AG09319 (cell line): ENCODE measurements at places on chromosomes 12 and 14.

DNA sequence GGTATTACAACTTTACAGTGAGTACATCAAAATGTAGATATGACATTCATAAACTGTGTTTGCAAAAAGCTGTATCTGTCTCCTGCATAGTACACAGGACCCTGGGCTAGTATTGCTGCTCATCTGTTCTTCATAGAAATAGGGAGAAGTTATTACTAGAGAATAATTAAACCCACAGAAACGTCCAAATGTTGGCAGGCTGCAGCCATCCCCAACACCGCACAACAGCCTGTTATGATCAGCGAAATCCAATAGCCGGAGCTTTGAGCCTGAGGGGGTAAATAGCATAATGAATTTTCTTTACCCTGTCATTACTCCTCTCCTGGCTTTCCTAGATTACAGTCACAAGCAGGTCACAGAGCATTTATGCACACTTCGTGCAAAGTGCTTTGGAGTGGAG lies 178.0 kb downstream of the DACT1 start:
- DNase-seq, result no peak

DNA sequence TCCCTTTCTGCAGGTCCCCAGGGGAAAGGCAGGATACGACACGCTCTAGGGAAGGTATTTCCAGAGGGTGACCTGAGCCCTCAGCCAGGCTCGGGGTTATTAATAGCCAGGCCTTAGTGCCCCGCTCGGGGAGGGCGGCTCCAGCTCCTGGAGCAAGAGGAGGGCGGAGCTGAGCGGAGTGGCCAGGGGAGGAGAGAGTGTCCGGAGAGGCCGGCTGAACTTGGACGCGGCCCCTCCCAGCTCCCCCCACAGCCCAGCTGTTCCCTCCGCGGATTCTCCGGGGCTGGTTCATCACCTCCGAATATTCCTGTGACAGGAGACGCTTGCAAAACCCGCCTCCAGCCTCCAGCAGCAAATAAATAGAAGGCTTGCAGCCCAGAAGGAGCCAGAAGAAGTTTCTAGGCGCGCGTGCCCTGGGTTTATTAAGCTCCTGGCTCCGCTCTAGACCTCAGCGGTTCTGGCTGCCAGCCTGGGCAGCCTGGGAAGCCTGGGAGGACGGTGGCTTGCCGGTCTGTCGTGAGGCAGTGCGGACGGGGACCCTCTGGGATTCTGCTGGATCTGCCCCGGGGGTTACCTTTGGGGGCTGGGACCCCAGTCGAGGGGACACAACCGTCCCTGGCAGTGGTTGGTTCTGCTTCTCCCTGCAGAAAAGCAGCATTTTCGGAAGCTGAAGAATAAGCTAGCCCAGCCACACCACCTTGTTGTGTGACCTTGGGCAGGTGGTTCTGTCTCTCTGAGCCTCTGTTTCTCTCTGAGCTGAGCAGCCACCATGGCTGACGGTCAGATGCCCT lies at the start of gene HSPB8:
HSPB8 (plus strand) TSS at position 388 of the 791 bp plus-strand sequence; CDS start at position 770, 382 bp downstream.
- peak; percentile 68 for DNase-seq

DNA sequence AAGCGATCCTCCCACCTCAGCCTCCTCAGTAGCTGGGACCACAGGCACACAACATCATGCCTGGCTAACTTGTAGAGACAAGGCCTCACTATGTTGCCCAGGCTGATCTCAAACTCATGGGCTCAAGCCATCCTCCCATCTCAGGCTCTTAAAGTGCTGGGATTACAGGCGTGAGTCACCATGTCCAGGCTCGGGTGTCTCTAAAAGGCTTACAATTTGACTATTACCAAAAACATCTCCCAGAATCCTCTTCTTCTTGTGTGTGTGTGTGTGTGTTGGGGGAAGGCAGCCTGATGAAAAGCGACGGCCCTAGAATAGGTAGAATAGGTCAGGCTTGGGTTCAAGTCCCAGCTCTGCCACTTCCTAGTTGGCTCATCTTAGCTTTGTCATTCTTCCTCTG lies 16.8 kb downstream of the MSI1 start:
- DNase-seq, result no peak

DNA sequence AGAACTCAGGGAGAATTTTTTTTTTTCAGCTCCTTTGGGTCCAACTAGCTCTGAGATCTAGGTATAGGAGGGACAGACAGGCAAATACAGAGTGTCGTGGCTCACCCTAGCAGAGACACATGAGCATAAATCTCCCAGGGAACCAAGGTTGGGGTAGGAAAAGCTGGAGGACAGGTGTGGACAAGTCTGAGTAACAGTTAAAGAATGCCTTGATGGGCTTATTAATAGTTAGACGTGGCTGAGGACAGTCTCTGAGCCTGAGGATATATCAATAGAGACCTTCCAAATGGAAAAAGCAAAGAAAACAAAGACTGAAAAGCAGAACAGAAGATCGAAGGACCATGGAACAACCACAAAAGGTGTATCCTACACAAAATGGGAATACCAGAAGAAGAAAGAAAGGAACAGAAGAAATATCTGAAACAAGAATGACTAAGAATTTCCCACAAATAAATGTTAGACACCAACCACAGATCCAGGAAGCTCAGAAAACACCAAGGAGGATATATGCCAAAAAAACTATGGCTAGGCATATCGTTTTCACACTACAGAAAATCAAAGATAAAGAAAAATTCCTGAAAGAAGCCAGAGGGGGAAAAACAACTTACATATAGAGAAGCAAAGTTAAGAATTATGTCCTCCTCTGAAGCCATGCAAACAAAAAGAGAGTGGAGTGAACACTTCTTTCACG lies 80.9 kb downstream of the PTPRB start:
- no peak for DNase-seq

- peak; percentile 54 for DNase-seq
These were observed 98.0 kb upstream of the RTL1 start for GRCh38 chr14:101001311-101002069.

DNA sequence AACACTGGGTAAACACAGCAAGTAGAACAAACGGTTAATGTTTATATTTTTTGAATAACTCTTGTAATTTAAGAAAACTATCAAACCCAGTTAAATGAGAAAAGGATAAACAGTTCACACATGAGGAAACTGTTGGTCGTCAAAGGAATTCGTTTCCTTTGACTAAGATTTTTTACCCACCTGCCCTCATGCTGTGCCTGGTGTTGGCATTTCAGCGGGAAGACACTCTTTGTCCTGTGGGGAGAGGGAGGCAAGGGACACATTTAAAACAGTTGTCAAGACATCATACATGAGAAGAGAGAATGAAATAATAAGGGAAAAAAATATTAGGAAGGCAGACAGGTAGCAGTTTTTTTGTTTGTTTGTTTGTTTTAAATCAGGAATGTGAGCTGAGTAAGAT lies 70.5 kb downstream of the BHLHE41 start:
- no peak for DNase-seq

GRCh38 chr12:84507956-84508850 lies 404.4 kb downstream of the SLC6A15 start:
- DNase-seq, result no peak

DNA sequence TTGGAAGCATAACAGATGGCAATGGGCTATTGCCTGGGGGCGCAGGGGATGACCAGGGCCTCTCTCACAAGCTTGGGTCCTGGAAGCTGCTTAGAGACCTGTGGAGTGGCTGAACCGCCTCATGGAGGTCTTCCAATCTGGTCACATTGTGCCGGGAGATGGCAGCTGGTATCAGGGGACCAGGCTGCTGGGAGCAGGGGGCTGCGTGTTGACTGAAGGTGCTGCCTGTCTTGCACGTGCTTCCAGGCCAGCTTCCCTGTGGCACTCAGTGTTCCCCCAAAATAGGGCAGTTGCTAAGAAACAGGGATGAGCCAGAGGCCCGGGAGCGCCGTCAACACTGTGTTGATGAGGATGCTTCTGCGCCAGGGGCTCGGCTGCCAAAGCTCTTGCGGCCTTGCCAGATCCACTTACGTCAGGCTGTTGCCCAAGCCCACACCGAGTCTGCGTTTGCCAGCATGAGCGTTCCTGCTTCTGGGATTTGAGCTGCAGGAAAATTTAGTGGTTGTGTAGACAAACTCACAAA lies 39.8 kb downstream of the ELK3 start:
- peak; percentile 97 for DNase-seq

- DNase-seq, result no peak
These were observed 216.8 kb downstream of the MSRB3 start for GRCh38 chr12:65495233-65495632.

DNA sequence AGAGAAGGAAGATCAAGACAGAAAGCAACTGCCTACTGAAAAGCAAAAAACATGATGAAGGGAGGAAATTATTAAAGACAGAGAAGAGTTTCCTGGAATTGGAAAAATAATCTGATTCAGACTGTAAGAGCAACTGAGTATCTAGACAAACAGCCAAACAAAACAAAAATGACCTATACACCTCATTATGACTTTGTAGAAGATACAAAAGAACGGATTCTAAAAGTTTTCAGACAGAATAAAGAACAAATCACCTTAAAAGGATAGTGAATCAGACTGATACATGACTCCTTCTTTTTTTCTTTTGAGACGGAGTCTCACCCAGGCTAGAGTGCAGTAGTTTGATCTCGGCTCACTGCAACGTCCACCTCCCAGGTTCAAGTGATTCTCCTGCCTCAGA lies 10.4 kb downstream of the OSBPL8 start:
- no peak for DNase-seq

- no peak for DNase-seq
These were observed 1.4 kb downstream of the NTF3 start for GRCh38 chr12:5433081-5433844.

DNA sequence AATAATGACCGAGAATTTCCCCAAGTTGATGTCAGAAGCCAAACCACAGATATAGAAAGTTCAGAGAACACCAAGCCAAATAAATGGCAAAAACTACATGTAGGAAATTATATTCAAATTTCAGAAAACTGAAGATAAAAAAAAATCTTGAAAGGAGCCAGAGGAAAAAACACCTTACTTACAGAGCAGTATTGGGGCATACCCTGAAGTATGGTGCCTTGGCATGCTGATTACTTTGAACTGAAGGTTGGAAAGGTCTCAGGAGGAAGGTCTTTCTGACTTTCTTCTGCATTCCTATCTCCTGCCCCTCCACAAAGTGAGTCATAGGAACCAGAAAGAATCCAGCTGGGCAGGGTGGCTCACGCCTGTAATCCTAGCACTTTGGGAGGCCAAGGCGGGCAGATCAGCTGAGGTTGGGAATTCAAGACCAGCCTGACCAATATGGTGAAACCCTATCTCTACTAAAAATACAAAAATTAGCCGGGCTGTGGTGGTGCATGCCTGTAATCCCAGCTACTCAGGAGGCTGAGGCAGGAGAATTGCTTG lies 8.8 kb upstream of the FGF6 start:
- DNase-seq, result no peak

DNA sequence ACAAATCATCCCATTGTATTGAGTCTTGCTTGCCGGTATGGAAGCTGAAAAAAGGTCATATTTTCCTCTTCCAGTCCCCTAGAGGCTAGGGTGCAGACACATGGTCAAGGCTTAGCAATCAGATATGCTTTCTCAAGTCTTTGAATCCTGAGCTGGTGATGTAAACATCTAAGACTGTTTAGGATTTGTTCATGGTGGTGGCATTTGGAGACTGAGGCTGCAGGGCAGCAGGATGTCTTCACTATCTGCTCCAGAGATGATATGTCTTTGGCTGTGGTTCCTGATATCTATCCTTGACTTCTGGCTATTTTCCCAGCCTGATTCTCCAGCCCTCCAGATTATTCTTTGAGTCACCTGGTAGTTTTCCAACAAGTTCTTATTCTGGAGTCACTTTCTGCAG lies 50.5 kb upstream of the DACT1 start:
- DNase-seq, result peak; percentile 45

DNA sequence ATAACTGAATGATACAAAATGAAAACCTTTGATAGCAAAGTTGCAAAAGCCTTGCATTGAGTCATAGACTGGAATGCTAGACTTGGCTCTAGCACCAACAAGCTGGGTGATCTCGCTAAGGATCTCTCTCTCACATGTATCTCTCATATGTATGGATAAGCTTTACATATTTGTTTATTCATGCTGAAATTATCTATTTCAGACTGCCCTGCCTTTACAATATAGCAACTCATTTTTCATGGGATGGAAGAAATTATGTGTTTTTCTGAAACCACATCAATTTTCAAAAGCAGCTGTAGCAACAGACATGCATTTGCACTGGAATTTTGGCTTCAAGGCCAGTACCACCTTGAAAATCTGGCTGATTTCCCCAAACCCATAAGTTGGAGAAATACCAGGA lies 11.4 kb downstream of the RERG start:
- no peak for DNase-seq

- no peak for DNase-seq
These were observed 1133.3 kb downstream of the BCL11B start for GRCh38 chr14:98138666-98139065.

GRCh38 chr12:27879708-27880107 lies 92.8 kb downstream of the PTHLH start:
- no peak for DNase-seq

DNA sequence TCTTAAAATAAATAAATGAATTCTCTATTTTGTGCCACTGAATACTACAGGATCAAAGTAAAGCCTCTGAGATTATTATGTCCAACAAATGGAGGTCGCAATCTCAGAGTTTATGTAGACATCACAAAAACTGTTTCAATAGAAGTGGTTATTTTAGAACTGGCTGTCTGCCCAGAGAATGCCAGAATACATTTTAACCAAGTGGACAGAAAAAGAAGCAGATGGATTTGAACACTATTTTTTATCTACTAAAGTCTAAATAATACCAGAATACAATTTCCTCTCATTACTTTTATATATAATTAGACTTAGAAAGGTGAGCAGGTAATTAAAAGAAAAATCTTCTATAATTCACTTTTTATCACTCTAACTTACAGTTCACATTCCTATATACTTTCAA lies 118.3 kb downstream of the MED13L start:
- DNase-seq, result no peak

GRCh38 chr12:12443431-12443878 lies 86.6 kb downstream of the BORCS5 start:
- no peak for DNase-seq

DNA sequence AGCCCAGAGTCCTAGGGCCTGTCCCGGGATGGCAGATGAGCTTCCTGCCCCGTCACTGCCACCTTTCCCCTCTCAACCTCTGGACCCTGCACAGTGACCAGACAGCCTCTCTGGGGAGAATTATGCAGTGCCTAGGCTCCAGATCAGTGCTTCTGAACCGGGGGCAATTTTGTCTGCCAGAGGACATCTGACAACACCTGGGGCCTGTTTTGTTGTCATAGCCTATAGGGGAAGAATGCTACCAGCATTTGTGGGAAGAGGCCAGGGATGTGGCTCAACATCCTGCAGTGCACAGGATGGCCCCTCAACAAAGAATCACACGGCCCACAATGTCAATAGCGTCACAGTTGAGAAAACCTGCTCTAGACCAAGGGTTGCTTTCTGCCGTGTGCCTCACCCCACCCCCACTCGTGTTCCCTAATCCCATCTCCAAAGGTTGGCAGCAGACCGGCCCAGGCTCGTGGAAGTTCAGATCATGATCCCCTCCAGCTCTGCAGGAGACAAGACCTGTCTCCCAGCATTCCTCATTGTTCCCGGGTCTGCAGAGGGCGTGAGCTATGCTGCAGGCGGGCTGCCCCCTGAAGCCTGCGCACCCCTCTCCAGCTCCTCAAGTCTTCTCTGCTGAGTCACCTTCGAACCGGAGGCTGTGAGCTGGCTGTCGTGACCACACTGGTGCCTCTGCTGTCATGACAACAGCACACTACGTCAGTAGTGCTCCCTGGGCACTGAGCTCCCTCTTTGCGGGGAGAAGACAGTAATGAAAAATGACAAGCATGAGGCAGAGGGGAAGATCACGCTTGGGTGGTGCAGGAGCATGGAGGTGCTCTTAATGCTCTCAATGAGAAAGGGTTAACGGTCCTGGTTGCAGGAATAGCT lies 2.0 kb upstream of the GAPDH start:
- DNase-seq, result peak; percentile 92

- DNase-seq, result no peak
These were observed 163.1 kb downstream of the KLHL28 start for GRCh38 chr14:44798386-44799242.
